ENCODE measurements at places on chromosomes 1 and 21.

GRCh38 chr1:106746448-106747085 lies 309.9 kb upstream of the PRMT6 start:
- DNase-seq: no peak

- no peak for DNase-seq
Measured at GRCh38 chr21:46284733-46285132, 678 bp downstream of the MCM3AP start.

DNA sequence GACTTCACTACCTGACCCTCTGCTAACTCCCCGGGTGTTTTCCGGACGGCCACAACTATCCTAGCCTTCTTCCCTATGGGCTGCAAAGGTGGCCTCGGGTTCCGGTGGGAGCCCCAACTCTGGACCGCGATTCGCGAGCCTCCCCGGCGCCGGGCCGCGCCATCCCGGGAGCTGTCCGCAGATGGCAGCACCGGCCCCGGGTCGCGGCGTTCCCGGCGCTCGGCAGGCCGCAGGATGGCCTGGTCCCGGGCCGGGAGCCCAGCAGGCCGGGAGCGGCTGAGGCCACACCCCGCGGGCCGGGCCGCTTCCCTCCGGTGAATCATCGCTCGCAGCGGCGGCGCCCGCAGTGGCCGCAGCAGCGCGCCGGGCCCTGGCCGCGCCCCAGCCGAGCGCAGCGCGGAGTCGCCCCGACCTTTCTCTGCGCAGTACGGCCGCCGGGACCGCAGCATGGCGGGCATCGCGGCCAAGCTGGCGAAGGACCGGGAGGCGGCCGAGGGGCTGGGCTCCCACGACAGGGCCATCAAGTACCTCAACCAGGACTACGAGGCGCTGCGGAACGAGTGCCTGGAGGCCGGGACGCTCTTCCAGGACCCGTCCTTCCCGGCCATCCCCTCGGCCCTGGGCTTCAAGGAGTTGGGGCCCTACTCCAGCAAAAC lies at the start of gene CAPN2:
TSS of gene CAPN2 (plus strand) at position 346 of the 656 bp plus-strand sequence. CDS start at position 448, 102 bp downstream.
- peak; percentile 49 for DNase-seq

DNA sequence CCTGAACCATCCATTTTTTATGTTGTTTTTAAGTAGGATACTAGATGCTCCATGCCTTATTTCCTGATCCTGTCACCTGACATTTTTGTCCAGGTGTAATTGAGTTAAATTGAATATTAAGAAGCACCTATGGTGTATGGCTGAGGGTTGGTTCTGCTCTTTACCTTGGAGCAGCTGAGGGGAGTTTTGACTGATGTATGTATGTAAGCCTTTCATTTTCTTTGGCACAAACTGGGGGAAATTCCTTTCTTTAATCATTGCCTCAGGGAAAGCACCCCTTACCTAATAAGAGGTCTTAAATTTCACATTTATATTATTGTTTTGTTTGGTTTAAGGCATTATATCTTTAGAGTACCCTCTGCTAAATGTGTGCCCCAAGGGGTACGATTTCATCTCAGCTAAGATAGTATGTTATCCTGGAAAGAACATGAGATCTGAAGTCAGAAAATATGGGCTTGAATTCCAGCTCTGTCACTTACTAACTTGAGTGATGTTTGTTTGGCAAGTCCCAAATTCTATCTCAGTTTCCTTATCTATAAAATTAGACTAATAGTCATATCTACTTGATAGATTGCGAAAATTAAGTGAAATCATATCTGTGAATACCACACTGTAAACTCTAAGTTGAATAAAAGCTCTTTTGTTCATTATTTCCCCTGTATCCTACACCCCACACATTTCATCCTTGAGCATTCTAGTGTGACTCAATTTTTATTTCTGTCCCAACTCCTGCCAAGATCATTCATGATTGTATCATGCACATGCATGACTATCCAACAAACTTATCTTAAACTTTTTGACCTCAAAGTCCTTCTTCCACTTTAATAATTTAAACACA lies 57.7 kb upstream of the NUF2 start:
- no peak for DNase-seq

DNA sequence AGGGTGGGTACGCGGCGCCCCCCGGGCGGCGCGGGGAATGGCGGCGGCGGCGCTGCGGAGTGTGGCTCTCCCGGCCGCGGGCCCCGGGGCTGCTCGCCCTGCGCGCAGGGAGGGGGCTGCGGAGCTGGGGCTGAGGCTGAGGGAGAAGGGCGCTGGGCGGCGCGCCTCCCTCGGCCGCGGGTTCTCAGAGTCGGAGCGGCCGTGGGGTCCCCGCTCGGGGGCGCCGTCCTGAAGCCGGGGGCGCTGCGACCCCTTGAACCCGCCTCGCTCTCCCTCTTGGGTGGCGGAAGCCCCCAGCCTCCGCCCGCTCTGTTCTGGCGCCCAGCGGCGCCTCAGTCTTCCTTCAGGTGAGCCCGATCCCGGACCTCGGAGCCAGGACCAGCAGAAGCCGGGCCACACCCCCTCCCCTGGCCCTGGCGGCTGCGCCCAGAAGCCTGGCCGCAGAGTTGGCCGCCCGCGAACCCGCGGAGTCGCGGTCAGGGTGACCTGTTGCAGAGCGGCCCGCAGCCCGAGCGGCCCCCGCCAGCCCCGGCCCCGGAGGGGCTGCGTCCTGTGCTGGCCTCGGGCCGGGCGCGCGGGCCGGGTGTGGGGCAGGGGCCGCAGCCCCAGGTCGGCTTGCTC lies 532 bp downstream of the RALGPS2 start:
- no peak for DNase-seq

- DNase-seq: no peak
Measured at GRCh38 chr1:11058595-11059154, 1.1 kb downstream of the SRM start.

Data from forelimb muscle (tissue), 1 donor.